Stimulated activated naive CD8-positive, alpha-beta T cell treated with anti-CD3 and anti-CD28 coated beads, Interleukin-15, amount 100 ng/mL, for 72 hours (primary cell): ENCODE measurements at places on chromosomes 3 and 15.

GRCh38 chr15:98734466-98735199, 86.3 kb downstream of the IGF1R start:
- no peak for DNase-seq

DNA sequence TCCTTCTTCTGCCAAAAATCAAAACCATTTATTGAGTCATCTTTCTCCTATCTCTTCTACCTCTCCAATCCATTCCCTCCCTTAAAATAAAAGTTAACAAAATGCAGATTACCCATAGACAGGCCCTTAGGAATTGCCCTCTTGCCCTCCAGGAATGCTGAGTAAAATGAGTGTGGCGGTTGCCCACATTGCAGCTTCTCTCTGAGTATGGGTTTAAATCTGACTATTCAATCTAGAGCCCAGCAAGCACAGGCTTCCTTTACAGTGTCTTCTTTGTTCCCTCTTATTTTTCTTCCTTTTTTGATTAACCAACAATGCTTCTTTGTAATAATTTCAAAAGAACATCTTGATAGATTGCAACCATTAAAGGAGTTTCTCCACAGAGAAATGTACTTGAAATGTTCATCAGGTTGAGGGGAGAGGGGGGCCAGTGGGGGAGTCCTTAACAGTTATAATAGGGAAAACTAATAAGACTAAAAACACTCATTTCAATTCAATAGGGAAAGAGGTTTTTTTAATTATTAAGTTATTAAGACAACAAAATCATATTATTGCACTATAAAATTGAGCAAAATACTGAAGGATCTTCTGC, 135.3 kb upstream of the LMCD1 start:
- no peak for DNase-seq

GRCh38 chr3:46599590-46599989, 12.7 kb upstream of the FAM240A start:
- no peak for DNase-seq

GRCh38 chr3:113450911-113451310, 9.6 kb upstream of the CFAP44 start:
- DNase-seq, result no peak

DNA sequence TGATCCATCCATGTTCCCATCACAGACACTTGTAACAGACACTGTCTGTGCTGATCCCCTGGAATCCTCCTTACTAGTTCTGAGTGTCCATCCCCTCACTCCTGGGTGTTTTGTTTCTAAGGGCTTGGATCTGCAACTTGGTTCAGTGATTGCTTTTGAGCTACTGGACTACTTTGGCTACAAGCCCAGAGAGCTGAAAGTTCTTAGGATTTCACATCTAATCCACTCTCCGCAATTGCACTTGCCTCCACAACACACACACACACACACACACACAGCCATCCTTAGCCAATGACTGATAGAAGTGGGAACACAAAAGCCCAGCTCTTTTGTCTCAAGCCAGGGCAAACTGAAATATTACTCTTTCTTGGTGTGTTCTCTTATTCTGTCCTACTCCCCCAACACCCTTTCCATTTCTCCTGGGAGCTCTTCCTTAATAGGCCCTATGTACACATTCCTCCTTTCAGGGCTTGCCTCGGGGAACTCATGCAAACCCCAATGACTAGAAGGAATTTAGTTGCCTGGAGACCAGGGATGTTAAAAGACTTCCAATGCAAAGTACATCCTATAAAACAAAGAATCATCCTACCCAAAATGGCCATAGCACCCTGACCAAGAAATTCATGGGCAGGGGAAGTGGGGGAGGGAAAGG, 206.1 kb upstream of the UBE2E2 start:
- DNase-seq, result no peak

GRCh38 chr3:94794563-94794962, 731.7 kb downstream of the NSUN3 start:
- no peak for DNase-seq

DNA sequence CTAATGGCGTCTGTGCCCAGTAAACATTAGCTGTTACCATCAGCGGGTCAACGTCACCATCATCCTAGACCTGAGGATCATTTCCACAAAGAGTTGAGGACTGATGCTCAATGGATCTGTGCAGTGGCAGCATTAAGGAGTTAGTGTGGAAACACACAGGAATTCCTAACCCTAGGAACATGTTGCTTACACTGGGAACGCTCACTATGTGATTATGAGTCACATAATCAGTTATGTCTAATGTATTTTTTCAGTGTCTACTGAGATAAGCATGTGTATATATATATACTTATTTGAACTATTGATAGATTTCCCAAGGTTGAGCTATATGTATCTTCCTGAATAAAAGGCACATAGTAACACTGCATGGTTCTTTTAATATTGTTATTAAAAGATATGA, 19.0 kb downstream of the ARNT2 start:
- no peak for DNase-seq

- DNase-seq, result no peak
Observed at GRCh38 chr3:150005243-150006112, 34.8 kb upstream of the PFN2 start.

GRCh38 chr15:45981625-45982024, 346.8 kb downstream of the SQOR start:
- DNase-seq, result no peak

- no peak for DNase-seq
Observed at GRCh38 chr15:70214276-70214675, 116.6 kb upstream of the TLE3 start.

DNA sequence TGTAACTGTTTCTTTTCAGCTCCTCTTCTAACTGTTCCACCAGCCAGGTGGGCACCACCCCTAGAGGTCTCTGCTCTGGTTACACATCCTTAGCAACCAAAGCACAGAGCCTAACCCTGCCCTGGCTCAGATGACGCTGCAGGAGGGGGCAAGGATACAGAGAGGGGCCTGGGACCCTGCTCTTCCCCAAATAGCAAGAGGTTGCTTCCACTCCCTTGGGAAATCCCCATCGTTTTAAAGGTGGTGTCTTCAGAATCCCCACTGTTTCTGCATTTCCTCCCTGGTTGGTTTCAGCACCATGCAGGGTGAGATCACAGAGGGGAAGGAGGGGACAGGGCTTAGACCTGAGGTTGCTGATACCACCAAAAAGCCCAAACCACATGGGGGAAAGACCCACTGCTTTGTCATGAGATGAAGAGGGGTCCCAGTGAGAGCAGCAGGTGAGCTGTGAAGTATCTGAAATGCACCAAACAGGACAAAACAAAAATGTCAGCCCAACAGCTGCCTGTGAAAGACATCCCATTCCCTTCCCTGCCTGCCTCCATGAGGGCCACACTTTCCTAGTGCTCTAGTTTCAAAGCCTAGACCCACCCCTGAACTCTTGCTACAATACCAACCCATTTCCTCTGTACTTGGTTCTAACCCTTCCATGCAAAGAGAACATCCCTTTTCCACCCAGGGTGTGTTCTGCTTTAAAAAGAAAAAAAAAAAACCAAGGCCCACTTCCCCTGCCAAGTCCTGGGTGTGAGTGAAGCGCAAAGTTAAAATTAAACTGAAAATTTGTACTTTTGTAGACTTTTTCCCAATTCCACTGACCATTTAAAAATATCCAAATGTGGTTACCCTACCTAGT, 29.0 kb downstream of the ANP32A start:
- peak; percentile 85 for DNase-seq

DNA sequence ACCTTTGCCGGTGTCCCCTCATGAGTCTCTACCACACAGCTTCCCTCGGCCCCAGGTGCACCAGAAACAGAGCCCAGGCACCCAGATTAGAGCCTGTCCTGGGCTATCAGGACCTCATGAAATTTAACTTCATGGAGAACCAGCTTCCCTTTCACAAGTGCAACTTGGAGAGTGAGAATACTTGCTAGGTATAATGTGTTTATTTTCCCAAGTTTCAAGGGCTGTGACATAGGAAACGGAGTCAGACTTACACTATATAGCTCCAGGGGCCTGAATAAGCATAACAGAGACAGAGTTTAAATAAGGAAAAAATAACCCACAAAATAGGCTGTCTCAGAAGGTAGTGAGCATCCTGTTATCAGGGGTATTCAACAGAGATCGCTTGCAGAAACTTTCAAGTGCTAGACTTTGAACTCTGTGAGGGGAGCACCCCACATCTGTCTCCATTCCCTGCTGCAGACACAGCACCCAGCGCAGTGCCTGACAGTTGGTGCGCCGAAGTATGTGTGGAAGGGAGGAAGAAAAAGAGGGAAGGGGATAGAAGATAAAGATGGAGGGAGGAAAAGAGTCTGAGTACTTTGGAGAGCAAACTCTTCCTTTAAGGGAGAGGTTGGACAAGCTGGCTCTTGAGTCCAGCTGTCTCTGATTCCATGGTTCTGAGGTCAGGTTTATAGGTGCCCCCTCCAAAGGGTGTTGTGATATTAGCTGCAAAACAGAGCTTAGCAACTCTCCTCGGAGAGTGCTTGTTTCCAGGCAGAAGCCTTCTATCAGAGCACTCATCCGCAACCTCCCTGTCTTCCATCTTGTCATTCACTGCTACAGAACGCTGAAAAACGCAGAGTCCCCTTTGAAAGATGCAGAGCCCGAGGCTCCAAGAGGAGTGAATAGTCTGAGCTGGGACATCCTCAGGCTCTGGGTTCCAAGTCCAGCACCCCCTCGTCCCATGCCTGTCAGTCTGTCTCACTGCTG, 84.8 kb downstream of the CPN2 start:
- no peak for DNase-seq
